ENCODE measurements at places on chromosomes 12 and 14. TPM values are rescaled to one million over a fixed set of nuclear protein-coding genes. Genes with fewer than 3 reads are reported as not detected.

DNA sequence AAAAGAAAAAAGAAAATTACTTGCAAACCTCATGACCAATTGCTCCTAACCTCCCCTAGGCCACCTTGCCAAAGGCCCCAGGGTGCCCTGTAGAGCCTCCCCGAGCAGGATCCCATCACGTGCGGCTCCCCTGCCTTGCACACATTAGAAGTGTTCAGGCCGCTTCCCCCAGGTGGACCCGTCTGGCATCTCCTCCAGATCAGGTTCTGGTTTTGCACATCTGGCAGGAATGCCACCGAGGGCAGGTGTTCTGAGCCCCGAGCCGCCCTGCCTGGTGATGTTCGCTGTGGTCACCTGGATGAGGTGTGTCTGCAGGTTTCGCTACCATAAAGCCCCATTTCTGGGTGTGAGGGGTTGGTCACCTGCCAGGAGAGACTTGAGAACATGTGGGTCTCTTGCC lies 19.3 kb downstream of the MMP17 start:
- no peak for ATAC-seq

DNA sequence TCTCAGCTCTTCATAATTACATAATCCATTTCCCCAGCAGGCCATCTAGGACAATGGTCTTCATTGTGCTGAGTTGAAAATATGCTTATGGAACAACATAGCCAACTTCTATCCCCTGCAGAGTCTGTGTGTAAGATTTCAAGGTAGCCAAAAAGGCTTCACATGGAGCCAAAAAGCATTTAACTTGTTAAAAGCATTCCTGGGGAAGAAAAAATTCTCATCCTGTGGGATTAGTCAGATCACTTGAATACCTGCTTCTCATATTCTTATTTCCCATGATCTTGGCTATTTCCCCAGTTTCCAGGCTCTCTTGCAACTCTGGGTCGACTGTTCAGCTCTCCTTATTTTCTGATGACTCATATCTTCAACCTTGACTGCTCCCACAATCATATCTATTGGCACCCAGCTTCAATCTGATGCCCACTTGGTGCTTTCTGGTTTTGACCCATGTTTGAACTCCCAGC lies 178.9 kb downstream of the KLHL28 start:
- no peak for ATAC-seq

DNA sequence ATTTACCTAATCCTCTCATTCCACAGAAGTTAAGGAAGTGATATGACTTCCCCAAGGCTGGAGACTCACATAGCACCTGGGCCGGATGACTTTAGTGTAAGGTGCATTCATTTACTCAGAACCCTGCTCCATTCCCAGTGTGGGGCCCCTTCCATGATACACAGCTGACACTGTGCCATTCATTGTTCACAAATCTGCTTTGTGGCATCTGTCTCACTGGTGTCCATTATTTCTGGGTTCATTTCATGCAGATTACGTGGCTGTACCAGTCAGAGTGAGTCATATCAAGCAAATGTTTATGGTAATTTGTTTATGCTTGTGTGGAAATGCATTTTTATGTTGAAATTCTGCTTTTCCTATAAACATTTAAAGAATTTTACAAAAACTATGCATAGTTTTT lies 5.2 kb downstream of the ANO4 start:
- no peak for ATAC-seq

GRCh38 chr14:22602862-22603261 lies 4.8 kb downstream of the ABHD4 start:
- no peak for ATAC-seq

DNA sequence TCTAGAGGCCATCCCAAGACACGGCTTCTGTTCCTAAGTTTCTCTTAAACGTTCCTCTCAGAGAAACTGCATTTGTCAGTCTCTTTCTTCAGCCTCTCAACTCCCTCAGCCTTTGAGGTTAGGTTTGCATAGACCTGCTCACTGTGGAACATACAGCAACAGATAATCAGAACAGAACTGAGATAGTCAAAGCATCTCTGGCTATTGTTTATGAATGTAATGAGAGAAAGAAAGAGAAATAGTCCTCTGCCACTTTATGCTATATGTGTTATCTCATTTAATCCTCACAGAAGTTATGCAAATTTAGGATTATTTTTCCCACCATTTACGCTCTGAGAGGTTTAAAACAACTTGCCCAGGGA lies 190.6 kb downstream of the PHLDA1 start:
- ATAC-seq = no peak

DNA sequence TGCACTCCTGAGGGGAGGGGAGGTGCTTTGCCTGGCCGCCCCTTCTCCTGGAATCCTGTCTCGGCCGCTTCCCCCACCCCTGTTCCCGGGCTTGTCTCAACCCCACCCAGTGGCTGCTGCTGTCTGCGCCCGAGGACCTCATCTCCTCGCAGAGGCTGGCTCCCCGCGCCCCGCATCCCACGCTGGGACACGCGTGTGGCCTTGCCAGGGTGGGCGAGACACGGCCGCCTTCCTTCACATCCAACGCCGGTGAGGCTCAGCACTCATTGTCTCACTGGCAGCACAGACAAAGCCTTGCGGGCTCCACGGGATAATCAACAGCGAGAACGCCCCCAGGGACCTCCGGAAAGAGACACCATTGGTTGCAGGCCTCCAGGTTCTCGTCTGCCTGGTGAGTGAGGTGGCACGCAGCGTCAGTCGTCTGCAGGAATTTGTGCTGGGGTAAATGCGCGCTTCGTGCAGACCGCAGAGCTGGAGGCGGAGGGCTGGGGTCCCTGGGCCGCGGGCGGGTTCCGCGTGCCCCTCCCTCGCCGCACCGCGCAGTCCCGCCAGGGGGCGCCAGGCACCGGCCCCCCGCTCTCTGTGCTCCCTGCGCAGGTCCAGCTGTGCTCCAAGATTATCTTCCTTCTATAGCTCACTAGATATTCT lies 26.8 kb downstream of the CCDC177 start:
- peak; percentile 28 for ATAC-seq

GRCh38 chr12:82533341-82533740 lies 153.4 kb upstream of the TMTC2 start:
- ATAC-seq = no peak

DNA sequence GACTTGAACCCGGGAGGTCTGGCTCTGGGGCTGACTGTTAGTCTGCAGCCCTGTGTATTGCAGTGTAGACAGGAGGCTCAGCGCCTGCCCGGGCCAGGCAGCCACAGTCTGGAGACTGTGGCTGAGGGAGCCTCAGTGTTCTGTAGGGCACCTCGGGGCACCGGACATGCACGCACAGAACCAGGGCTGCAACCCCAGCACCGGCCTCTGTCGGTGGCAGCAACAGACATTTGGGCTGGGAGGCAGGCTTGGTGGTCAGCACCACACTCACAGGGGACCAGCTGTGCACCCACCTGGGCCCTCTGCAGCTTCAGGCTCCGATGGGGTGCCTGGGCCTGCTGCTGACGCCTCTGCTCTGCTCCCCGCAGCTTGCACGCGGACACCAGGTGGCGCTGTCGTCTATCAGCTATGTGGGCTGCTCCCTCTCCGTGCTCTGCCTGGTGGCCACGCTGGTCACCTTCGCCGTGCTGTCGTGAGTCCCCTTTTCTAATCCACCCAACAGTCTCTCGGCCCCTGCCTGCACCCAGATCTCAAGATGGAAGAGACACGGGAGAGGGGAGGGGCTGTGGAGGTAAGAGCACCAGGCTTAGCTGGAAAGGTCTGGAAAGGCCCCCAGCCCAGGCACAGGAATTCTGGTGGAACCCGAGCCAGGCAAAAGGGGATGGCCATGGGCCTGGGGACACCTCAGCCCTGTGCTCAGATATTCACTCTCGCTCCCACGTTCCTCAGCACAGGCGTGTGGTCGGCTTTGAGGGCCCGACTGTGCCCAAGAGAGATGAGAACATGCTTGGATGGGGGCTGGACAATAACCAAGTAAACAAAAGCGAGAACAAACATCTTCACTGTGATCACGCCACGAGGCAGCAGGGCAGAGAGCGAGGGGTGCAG lies 151.0 kb downstream of the ADGRD1 start:
- ATAC-seq = peak; percentile 90

DNA sequence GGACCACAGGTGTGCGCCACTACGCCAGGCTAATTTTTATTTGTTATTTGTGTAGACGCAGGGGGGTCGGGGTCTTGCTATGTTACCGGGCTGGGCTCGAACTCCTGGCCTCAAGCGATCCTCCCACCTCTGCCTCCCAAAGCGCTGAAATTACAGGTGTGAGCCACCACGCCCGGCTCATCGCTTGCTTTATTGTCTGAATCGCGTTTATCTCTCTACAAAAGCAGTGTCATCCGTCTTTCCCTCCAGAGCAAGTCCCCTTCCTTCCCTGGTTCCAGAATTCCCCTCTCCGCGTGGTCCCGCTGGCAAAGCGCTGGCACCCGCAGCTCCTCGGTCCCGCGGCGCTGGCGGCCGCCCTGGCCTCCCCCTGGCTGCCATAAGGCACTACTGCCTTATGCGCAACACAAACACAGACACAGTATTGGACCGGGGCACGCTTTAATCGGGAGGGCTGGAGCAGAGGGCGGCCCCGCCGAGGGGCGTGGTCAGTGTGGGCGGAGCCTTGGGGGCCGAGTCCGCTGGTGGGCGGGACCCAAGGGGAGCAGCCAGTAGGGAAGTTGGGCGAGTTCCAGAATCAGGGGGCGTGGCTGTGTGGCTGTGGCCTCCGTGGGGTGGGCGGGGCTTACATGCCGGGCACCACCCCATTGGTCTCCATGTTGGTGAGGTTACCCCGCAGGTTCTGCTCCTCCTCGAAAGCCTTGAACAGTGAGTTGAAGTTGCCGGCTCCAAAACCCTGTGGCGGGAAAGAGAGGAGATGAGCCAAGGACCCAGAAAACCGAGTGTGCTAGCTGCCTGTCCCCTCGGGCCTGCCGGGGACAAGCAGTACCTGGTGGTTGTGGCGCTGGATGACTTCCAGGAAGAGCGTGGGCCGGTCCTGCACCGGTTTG lies 19.3 kb downstream of the HPD start:
- peak; percentile 99 for ATAC-seq

DNA sequence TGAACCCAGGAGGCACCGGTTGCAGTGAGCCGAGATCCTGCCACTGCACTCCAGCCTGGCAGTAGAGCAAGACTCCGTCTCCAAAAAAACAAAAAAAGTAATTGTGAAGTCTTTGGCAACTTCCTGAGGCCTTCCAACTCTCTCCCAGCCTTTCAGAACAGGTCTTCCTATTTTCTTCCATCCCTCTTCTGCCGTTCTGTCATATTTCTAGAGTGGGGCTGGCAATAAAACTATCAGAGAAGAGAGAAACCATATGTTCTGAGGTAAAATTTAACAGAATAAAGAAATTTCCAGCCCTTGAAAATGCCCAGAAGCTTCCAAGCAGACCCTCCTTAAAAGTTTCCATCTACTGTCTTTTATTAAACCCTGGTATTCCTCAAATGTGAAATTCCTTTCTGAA lies 100.4 kb downstream of the HMGA2 start:
- ATAC-seq = no peak

- peak; percentile 82 for ATAC-seq
Observed at GRCh38 chr14:101665478-101666078, 95.9 kb upstream of the PPP2R5C start.

GRCh38 chr12:62396750-62397149 lies 69.9 kb upstream of the MON2 start:
- no peak for ATAC-seq

GRCh38 chr12:32478858-32479725 lies 79.7 kb downstream of the FGD4 start:
- ATAC-seq = no peak

DNA sequence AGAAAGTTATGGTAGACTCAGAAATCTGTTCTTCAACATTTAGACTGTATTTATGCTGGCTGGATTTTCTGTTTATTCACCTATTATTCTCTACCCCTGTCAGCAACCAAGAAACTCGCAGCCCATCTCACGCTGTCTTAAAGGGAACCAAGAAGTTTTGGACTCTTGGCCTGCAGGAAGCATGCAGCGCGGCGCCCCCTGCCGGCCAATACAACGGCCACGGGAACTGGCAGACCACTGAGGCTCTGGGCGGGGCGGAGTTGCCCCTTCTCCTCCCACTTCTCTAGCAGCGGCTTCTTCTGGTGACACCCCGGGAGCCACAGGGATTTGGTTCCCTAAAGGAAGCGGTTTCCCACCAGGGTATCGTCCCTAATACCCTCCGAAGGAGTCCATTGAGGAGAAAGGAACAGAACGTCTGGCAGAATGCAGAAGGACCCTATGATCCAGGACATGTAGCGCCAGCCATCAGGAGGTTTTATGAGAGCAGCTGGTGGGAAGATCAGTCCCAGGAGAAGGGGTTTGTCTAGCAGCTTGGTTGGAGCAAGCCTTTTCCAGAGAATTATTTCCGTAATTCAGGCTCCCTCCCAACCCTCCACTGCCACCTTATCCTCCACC lies 21.0 kb upstream of the RNASE2 start:
- ATAC-seq = no peak

DNA sequence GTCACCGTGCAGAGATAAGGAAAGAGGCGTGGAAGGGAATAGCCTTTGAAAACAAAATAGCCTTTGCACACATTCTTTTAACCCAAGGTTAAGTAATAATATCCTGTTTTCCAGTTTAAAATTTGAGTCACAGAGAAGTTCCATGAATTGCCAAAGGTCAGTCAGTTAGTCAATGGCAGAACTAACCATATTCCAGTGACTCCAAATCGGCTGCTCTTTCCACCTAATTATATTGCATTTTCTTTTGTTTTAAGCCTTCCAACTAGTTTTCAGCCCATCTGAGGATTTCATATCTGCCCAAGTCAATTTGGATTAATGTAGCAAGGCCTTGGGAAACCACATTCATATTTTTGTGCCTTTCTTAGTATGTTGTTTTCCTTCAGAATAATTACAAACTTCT lies 373.0 kb downstream of the CCDC91 start:
- no peak for ATAC-seq

DNA sequence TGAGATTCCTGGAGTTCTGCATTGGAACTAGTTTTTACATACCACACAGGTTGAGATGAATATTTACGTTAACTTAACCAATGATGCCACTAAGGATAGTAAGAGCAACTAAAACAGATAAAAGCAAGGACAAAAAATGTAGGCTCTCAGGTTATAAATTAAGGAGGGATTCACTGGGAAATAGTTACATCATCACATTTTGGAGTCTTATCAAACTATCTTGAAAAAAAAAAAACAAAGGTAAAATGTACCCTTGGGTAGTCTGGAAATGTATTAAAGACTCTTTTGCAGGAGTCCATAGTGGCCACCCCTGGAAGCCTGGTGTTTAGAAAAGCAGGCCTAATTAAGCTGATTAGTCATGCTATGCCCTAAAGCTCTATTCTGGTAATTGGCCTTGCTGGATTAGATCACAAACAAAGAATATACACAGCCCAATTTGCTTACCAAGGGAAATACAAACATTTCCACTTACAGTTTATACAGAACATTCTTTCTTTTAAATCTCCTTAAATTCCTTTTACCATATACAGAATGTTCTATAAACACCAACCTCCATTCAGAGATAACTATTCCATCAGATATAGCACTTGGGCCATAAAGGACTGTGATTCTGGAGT lies 39.3 kb downstream of the SLC25A47 start:
- no peak for ATAC-seq

The CD163 gene
- 5.8 TPM for total RNA-seq

The LGR5 gene
- not detected for total RNA-seq

The IFNG gene
- not detected for total RNA-seq

All from esophagus mucosa (tissue), 1 donor.